Activated CD4-positive, alpha-beta T cell treated with anti-CD3 and anti-CD28 coated beads for 36 hours (primary cell): ENCODE measurements at places on chromosomes 7 and 10. TPM values are rescaled to one million over a fixed set of nuclear protein-coding genes. Genes with fewer than 3 reads are reported as not detected.
A peak's percentile ranks its signal among the peaks of the same experiment; 100 is the strongest.

Gene EEF1AKMT2
- total RNA-seq, result 21.4 TPM

Gene IGFBP1
- total RNA-seq, result not detected

Gene STRIP2
- total RNA-seq, result 41.3 TPM

Gene ADIRF
- total RNA-seq, result not detected

Gene UPF2
- total RNA-seq, result 34.2 TPM

Gene SPDYE16
- total RNA-seq, result 0.18 TPM

Gene GDF10
- 0.32 TPM for total RNA-seq

Gene EPHA1
- total RNA-seq, result 2.8 TPM

DNA sequence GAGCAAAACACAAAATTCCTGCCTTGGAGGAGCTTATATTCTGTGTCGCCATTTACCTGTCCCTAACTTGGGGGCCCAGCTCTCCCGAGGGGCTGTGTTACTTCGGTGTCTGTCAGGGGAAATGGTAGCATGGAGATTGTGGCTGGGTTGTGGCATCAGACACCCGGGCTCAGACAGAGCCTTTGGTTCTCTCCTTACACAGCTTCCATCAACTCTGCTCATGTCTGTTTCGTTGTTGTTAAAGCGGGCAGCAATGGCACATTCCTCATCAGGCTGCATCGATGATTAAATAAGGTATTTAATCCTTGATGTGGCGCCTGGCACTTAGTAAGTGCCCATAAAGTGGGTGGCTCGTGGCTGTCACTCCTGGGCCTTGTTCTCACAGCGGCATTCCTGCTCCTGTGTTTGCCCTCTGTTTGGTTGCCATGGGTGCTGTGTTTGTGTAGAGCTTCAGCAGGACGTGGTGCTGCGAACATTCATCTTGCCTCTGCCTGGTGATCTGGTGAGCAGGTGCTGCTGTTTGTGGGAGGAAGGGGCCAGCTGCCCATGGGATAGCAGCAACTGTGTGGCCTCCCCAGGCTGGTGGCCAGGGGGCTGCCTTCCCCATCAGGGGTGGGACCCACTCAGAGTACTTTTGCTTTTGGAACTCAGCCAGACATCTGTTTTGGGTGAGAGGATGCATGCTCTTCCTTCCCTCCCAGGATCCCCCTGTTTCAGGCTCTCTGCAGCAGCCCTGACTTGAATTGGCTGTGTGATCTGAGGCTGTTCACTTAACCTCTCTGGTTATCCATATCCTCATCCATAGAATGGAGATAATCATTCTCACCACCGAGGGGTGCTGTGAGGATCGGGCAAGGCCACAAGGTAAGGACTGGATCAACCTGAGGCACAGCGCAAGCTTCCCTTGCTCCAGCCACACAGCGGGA is 207.2 kb upstream of the SVIL start:
- peaks cover 3% of the 10 kb centered on the region for H3K27me3 ChIP-seq
- no peaks in the 10 kb centered on the region for H3K36me3 ChIP-seq

- no peak overlapping the region for H3K4me3 ChIP-seq
- no peak overlapping the region for H3K27ac ChIP-seq
- no peaks in the 10 kb centered on the region for H3K36me3 ChIP-seq
- H3K27me3 ChIP-seq, result no peaks in the 10 kb centered on the region
- no peak for DNase-seq
These were observed 118.0 kb downstream of the PRKAG2 start for GRCh38 chr7:151758622-151759540.

DNA sequence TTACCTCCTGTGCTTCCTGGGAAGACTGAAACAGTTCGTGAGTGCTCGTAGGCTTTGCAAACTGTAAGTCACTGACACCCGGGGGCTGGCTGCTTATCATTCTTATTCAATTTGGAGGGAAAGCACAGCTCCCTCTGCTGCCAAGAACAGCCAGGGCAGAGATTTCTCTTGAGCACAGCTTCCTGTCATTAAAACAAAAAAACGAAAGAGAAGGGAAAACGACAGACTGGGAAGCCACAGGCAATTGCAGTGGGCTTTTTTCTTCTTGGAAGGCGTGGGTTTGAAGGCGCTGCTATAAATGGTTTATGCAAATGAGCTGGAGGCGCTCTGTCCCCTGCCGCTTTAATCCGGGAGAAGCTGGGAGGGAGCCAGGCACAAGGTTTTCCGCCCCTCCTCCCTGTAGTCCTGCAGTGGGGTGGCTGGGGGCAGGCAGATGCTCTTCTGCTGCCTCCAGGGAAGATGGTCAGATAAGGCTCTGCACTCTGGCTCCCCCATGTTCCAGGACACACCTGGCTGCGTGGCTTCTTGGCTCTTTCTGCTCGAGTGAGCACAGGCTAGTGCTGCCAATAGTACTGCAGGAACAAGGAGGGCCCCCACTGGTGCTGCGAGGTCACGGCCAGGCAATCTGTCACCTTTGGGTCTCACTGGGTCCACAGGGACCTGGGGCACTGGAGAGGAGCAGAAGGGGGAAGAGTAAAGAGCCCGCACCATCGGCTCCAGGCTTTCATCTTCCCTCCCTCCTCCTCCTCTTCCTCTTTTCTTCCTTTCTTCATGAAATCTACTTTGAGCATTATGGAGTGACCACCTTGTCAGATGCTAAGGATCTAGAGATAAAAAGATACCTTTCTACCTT is 49.5 kb downstream of the NEURL1 start:
- peak overlapping the region; percentile 10 for H3K27ac ChIP-seq
- H3K4me1 ChIP-seq, result peaks cover 11% of the 10 kb centered on the region
- peak overlapping the region; percentile 47 for H3K4me3 ChIP-seq

DNA sequence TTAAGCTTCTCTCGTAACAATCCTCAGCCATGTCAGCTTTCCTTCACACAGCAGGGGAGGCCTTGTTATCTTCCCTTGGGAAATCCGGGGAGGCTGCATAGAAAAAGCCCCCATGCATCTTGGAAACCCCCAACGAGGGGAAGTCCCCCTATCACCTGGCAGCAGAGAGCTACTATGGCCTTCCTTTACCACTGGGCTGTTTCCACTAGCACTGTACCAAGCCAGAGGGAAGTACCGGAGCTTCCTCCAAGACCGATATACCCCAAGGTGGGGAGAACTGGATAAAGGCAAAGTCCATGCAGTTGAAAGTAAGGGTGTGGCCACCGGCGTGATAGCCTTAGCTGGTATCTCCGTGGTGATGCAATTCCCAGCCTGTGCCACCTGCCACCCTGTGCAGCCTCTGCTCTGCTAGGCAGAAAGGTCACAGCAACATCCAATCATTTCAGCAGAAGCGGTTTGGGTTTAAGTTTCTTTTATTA is 4.4 kb upstream of the CLIP2 start:
- peaks cover 10% of the 10 kb centered on the region for H3K27me3 ChIP-seq
- peaks cover 14% of the 10 kb centered on the region for H3K4me1 ChIP-seq
- H3K36me3 ChIP-seq, result no peaks in the 10 kb centered on the region
- DNase-seq, result no peak
- no peak overlapping the region for H3K27ac ChIP-seq
- no peak overlapping the region for H3K4me3 ChIP-seq

- no peak overlapping the region for H3K27ac ChIP-seq
- no peak for DNase-seq
- H3K27me3 ChIP-seq, result no peaks in the 10 kb centered on the region
These were observed 83.3 kb downstream of the PLXNA4 start for GRCh38 chr7:132492823-132493445.

DNA sequence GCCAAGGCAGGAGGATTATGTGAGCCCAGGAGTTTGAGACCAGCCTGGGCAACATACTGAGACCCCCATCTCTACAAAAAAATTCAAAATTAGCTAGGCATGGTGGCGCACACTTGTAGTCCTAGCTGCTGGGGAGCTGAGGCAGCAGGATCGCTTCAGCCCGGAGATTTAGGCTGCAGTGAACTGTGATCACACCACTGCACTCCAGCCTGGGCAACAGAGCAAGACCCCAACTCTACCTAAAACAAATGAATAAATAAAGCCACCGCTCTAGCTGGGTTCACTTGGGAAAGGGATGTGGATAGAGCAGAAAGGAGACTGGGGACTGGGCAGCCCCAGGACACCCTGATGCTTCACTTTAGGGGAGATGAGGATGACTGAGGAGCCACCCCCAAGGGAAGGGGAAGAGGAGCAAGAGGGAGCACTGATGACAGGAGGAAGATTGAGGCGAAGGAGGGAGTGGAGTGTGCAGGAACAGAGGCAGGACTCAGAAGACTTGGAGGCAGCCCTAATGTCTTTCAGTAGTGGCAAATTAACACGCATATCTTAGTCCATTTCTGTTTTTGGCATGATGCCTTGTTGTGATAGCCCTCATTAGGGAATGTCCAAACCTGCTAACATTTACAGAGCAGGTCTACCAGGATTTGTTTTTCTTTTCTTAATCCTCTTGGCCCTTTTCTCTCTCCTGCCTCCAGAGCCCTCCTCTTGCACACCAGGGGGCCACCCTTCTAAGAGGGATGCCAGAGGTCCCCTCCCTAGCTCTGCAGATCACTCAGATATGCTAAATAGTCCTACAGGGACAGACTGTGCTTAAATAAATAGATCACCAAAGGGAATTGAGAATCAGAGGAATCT is 88.3 kb downstream of the C10orf105 start:
- no peaks in the 10 kb centered on the region for H3K36me3 ChIP-seq
- no peak for DNase-seq
- no peaks in the 10 kb centered on the region for H3K27me3 ChIP-seq
- no peak overlapping the region for H3K27ac ChIP-seq
- no peak overlapping the region for H3K4me3 ChIP-seq

DNA sequence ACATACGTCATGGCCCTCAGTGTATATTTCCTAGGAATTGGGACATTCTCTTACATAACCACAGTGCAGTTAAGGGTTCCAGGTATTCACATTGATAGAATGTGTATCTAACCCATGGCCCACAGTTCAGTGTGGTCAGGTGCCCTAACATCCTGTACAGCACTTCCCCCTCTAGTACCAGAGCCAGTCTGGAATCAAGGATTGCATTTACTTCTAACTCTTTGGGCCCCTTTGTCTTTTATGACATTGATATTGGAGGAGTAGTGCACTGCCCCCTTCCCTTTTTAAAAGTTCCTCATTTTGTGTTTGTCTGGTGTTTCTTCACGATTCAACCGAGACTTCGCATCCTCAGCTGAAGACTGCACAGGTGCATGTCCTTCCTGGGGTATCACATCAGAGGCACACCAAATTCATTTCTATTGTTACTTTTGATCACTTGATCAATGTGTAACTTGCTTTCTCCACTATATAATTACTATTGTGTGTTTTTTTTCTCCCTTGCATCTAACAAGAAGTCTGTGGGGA is 22.4 kb upstream of the NPFFR1 start:
- no peak overlapping the region for H3K27ac ChIP-seq
- peaks cover 3% of the 10 kb centered on the region for H3K36me3 ChIP-seq
- H3K4me1 ChIP-seq, result no peaks in the 10 kb centered on the region
- no peak overlapping the region for H3K4me3 ChIP-seq

DNA sequence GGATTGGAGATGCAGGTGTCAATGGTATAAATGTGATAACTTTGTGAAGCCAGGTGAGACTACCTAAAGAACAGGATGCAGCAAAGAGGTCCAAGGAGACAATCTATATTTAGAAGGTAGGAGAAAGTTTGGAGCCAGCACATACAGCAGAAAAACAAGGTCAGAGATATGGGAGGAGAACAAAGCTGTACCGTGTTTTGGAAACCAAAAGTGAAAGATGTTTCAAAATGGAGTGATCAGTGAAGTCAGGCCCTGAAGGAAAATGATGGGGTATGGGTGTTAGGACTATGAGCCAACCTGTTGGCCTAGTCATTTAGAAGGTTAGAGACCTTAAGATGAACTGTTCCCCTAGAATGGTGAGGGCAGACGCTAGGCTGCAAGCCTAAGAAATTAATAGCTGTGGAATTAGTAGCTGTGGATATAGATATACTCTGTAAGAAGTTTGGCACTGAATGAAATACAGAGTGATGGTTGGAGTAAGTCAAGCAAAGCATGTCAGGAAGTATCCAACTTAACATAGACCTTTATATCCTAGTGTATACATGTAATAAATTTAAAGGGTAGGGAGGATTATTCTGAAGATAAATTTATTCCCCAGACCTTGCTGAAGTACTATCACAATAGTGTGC is 149.8 kb upstream of the WNT16 start:
- DNase-seq, result no peak
- H3K4me3 ChIP-seq, result no peak overlapping the region
- no peak overlapping the region for H3K27ac ChIP-seq
- H3K27me3 ChIP-seq, result peaks cover 11% of the 10 kb centered on the region
- no peaks in the 10 kb centered on the region for H3K36me3 ChIP-seq
- peaks cover 6% of the 10 kb centered on the region for H3K4me1 ChIP-seq

DNA sequence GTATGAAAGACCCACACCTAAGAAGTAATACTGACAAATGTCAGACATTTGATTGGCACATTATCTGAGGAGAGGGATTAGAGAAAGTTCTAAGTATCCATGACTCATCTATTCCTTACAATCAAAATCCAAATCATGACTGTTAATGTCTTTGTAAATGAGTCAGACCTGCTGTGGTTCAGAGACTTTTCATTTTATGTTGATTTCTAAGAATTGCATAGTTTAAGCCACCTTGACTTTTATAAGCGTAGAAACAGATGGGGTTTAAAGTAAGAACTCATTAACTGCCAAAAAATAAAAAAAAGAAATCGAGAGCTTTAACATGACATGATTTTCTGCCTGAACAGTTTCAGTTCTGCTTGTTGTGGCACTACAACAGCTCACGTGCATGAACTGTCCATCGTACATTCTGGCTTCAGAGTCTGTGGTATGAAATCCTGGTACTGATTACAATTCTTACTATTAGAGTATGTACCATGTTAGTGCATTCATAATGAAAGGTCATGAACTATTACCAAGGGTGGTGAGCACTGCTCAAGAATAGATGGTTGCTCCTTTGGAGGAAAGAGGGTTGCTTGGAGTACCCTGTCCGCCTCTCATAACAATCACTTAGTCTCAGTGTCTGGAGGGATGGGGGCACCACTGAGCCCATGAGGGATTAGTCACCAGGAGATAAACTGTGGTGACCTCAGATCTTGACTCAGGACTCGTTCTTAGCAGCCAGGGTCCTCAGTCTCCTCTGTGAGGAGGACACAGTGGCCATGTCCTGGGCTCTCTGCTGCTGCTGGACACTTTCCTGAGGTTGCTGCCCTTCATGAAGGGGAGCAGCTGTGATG is 42.2 kb downstream of the ACSM6 start:
- peak; percentile 56 for DNase-seq
- H3K4me1 ChIP-seq, result peaks cover 29% of the 10 kb centered on the region
- peaks cover 15% of the 10 kb centered on the region for H3K27me3 ChIP-seq
- H3K27ac ChIP-seq, result peak overlapping the region; percentile 85
- peaks cover 3% of the 10 kb centered on the region for H3K36me3 ChIP-seq

DNA sequence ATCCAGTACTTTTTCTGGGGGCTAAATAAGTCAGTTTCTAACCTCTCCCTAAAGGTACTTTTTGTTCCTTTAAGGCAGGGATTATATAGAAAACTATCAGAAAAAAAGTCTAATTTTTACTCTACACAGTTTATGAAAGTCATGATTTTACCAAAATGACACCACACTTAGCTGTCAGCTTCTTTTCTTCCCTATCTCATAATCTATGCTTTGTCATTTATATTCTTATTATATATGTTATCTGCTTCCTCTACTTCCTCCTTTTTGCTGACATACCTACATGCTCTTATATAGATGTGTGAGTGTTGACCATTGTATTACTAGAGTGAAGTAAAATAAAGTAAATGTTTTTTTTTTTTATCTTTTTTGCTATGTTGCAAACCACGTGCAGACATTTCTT is 203.9 kb upstream of the CHRM2 start:
- no peak overlapping the region for H3K27ac ChIP-seq
- DNase-seq, result no peak
- H3K36me3 ChIP-seq, result no peaks in the 10 kb centered on the region

GRCh38 chr7:96707901-96708774 is 1.5 kb downstream of the SEM1 start:
- H3K36me3 ChIP-seq, result peaks cover 20% of the 10 kb centered on the region
- DNase-seq, result no peak
- peak overlapping the region; percentile 87 for H3K4me3 ChIP-seq
- peaks cover 39% of the 10 kb centered on the region for H3K4me1 ChIP-seq

GRCh38 chr7:158395780-158396278 is 191.8 kb downstream of the PTPRN2 start:
- H3K27ac ChIP-seq, result no peak overlapping the region
- no peaks in the 10 kb centered on the region for H3K27me3 ChIP-seq
- H3K36me3 ChIP-seq, result no peaks in the 10 kb centered on the region
